ENCODE measurements at places on chromosomes 3 and 15.

GRCh38 chr3:126442856-126443242, 32.8 kb downstream of the ZXDC start:
- no peak for DNase-seq

- no peak for DNase-seq
These were observed 149.8 kb upstream of the KCNMB2 start for GRCh38 chr3:178386401-178386800.

DNA sequence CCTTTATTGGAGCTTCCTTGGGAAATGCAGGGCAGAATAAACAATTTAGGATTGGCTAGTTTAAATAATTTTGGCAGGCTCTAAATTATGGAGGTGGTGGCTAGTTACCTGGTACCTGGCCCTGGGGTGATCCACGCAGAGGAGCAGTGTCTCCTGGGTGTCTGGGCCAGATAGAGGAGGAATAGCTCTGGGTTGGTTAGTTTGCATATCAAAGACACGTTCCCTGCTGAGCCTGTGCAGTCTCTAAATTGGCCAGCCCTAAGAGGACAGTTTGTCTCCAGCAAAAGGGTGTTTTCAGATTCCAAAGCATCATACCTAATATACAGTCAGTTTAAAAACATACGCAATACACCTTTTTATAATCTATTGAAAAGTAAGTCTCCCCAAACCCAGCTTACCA, 333.3 kb upstream of the TPM1 start:
- no peak for DNase-seq

- DNase-seq = no peak
These were observed at the start of gene IL5RA for GRCh38 chr3:3110299-3110630. TSS of gene IL5RA (minus strand) at chr3:3110374. CDS start at chr3:3104984, 5,390 bp downstream.

- DNase-seq = no peak
These were observed 15.9 kb downstream of the MYZAP start for GRCh38 chr15:57607570-57608000.

DNA sequence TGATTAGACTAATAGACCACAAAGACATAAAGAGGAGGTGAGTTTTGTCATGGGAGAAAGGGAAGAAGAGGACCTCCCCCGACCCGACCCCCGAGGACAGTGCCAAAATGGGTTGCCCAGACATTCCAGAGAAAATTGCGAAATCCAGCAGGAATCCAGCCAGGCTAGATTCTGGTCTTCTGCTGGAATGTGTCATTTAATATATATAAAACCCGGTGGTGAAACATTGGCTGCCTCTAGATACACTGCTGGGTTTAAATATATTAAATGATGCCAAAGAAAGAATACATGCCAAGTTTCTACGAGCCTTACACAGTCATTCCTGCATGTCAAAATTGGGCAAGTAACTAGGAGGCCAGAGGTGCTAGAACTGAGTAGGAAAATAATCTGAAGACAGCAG, 45.3 kb upstream of the SPESP1 start:
- DNase-seq = no peak

GRCh38 chr15:98658831-98659699, 10.7 kb downstream of the IGF1R start:
- no peak for DNase-seq

DNA sequence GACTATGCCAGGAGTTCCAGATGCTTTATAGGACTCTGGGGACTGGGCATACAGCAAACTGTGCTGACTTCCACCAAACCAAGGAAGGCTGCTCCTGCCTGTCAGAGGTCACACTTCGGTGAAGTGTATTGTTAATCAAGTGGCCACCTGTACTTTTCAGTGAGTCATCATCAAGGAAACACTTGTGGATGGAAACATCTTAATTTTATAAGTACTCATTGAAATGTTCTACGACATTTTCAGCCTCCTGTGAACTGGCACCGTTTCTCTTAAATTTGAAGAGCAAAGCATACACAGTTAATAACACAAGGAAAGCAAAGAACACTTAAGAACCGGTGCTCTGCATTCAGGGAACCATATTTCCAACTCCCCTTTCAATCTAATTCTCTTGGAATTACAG, 801.7 kb upstream of the DPPA4 start:
- DNase-seq = no peak

- no peak for DNase-seq
These were observed 185.9 kb upstream of the ONECUT1 start for GRCh38 chr15:52975941-52976449.

GRCh38 chr3:58160399-58160798, 50.4 kb downstream of the DNASE1L3 start:
- no peak for DNase-seq

GRCh38 chr3:148998715-148999423, 7.5 kb downstream of the GYG1 start:
- no peak for DNase-seq
